ENCODE measurements at places on chromosomes 2 and 18.

DNA sequence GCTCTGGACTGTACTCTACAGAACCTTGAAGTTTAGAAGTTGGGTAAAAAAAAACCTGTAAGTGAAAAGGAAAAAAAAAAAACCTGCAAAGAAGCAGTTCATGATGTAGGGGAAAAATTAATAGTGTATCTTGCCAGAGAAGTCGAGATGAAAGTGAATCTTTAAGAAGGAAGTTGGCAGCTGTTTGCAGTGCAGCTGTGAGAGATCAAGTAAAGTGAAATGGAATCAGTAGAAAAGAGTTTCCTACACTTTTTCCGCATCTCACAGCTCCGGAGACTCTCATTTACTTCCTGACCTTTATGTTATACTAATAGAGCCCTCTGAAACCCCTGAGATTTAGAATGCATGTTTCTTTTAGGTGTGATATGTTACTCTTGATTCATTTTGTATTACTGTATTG is 19.2 kb downstream of the RNMT start:
- DNase-seq: no peak

GRCh38 chr2:157443795-157444640 is at the start of gene CYTIP:
CYTIP (minus strand) TSS chr2:157444089; CDS start chr2:157444020, 69 bp downstream.
- DNase-seq: no peak

GRCh38 chr2:28692411-28692810 is 59.2 kb upstream of the PPP1CB start:
- DNase-seq: no peak

DNA sequence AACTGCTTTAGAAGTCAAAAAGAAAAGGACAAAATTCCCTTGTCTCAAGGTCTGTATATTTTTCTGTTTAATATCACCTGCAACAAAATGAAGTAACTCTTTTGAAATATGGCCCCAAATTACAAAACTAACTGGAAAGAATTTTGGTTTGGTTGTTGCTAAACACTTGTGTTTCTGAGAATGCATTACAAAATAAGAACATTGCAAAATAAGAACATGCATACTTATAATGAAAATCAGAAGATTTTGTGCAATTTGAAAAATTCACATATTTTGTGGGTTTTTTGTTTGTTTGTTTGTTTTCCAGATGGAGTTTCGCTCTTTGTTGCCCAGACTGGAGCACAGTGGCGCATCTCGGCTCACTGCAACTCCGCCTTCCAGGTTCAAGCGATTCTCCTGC is 21.8 kb downstream of the NDUFB3 start:
- no peak for DNase-seq

- DNase-seq: peak; percentile 20
Observed at GRCh38 chr2:144268036-144268678, 251.8 kb downstream of the ZEB2 start.

DNA sequence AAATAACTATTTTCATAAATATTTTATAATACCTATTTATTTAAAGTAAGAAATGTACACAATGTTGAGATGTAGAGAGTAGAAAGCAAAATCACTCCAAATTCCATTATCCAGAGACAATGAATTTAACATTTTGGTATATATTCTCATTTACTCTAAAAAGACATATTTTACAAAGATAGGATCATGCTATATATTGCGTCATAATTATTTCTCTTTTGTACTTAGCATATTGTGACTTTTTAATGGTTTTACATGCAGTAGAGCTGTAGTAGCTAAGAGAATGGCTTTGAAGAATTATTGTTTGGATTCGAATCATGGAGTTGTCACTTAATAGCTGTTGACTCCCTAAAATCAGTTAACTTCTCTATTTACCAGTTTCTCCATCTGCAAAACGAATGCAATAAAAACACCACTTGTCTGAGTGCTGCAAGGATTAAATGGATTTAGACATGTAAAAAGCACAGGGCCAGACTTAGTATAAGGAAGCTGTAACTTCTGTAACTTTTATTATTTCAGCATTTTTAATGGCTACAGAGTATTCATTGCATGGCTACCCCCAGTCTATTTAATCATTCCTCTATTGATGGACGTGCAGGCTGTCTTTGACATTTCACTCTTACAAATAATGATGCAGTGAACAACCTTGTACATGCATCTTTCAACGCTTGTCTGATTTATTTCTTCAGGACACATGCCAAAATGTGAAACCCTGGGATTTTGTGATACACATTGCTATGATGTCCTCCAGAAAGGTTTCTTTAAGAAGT is 33.2 kb downstream of the KCNS3 start:
- no peak for DNase-seq

DNA sequence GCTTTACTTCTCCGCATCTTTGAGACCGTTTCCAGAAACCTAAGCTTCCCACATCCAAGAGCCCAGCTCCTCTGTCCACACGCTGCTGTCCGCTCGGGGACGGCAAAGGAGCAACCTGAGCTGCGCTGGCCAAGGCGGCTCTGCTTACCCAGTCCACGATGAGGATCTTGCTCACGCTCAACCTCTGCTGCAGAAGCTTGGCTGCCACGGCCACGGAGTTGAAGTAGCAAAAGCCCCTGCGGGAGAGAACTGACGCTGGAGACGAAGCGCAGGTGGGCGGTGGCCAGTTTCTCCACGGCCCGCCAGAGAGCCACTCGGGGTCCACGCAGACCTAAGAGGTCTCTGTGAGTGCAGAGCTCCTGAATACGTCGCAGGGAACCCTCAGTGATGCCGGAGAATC is 236.1 kb downstream of the TWIST2 start:
- DNase-seq: no peak

GRCh38 chr2:119338272-119338671 is 28.4 kb downstream of the C2orf76 start:
- DNase-seq: no peak

- no peak for DNase-seq
Observed at GRCh38 chr2:190353537-190353899, 10.1 kb downstream of the INPP1 start.

GRCh38 chr2:161570424-161571050 is 53.7 kb upstream of the SLC4A10 start:
- DNase-seq: peak; percentile 5

DNA sequence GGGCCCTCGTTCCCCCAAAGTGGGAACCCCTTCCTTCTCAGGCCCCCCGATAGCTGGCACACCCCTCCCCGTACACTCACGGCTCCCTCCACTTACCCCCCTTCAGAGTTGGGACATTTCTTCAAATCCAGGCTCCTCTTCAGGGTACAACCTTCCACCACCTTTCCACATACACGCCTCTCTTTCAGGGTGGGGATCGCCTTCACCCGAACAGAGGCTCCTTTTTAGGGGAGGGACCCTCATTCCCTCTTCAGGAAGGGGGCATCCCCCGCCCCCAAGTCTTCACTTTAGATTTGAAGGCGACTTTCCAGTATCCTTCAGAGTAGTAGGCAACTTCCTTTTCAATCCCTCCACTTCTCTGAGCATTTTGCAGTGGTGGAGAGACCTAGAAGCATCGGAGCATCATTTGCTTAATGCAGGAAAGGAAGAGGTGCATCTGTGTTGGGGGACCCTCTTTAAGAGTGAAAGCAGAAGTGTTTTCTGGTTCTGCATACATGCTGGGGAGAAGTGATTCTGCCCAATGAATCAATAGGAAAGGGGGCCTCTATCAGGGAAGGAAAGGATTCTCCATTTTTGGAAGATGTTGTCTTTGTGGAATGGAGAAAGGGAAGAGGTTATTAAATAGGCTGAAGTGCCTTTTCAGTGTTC is 845 bp downstream of the EML4 start:
- DNase-seq: peak; percentile 13

DNA sequence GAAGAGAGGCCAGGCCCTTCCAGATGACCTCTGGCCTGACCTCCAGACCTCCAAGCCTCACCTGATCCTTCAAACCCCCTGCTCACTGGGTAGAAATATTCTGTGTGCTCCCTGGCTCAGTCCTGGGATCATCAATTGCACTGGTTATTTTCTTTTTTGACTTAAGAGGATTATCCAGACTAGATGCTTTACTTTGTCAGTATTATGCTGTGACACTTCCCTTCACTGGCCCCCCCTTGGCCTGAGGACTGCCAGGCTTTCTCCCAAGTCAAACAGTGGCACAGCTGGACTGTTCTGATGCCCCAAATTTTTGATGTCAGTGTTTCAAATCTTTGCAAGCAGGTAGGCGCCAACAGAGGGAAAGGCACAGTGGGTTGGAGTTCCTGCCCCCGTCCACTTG is 156.3 kb upstream of the SKOR2 start:
- DNase-seq: no peak

GRCh38 chr18:11654736-11655605 is 34.1 kb upstream of the GNAL start:
- peak; percentile 63 for DNase-seq

DNA sequence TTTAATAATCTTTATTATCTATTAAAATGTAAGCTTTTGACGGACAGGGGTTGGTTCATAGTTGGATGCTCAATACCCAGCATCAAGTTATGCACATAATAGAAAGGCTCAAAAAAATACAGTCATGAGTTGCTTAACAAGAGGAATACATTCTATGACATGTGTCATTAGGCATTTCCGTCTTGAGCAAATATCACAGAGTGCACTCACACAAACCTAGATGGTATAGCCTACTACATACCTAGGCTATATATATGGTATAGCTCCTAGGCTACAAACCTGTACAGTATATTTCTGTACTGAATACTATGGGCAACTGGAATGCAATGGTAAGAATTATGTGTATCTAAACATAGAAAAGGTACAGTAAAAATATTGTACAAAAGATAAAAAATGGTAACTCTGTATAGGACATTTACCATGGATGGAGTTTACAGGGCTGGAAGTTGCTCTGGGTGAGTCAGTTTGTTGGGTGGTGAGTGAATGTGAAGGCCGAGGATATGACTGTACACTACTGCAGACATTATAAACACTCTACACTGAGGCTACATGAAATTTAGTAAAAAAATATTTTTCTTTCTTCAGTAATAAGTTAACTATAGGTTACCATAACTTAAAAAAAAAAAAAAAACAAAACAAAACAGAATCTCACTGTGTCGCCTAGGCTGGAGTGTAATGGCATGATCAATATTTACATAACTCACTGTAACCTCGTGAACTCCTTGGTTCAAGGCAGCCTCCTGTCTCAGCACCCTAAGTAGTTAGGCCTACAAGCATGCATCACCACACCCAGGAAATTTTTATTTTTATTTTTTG is 201.2 kb downstream of the NBAS start:
- DNase-seq: peak; percentile 87

GRCh38 chr2:172082944-172083627 is 2.2 kb upstream of the DLX1 start:
- DNase-seq: no peak

DNA sequence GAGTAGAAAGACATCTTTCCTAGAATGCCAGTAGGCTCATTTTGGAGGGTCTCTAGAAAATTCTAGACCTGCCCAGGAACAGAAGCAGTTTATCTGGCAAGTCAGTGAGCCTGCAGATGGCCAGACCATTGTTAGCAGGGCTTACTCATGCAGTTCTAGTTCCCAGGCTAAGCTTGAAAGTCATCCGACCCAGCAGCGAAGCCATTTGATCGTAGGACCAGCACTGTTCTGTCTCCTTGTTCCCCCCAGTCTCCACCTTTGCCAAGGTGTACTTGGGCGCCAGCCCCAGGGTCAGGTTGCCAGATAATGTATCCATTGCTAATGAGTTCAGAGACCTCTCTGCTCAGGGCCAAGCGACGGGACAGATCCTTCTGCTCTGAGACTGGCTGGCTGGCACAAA is 70.1 kb downstream of the EPAS1 start:
- DNase-seq: peak; percentile 74

DNA sequence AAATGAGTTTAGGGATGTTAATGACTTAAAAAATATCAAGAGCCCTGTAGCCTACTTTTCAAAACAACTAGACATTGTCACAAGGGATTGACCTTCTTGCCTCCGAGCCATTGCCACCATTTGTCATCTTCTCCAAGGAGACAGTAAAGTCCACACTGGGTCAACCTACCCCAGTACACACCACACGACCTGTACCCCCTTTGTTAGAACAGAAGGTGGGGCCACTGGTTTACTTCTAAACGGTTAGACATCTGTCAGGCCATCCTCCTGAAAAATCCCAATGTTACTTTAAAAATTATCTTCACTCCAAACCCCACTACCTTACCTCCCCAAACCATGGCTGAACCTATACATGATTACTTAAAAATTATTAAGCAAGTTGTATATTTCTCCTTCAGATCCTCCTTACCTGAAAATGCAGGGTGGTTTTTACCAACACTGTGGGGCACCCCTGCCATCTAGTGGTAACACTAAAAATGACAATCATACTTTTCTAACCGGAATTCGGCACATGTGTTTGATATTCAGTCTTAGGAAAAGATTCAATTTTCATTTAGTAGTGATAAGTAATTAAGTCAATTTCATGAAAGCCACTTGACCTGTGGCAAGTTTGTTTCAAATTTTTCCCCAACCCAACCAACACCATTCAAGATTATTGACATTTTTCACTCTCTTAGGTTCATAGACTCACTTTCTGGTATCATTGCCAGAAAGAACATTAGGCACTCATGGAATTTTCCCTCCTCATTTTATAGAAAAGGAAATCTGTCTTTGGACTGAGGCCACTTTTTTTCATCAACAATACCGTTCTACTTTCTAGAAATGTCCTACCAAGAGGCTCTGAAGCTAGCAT is 265.3 kb upstream of the PKDCC start:
- peak; percentile 64 for DNase-seq

DNA sequence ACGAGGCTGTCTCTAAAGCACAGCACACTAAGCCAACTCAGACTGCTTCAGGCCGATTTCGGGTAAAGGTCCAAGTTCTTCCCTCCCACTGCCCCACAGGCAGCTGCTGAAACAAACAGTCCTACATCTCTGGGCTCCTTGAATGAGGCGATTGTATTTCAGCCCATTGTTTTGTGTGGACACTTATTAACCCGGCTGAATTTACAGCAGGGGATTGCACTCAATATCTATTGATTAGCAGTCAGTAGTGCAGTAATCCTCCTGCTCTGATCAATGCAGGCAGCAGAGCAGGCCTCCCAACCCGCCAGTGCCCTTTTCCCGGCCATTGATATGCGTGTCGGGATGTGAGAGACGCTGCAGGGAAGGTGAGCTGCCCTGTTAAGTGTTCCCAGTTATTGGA is 330.1 kb downstream of the CMPK2 start:
- no peak for DNase-seq

DNA sequence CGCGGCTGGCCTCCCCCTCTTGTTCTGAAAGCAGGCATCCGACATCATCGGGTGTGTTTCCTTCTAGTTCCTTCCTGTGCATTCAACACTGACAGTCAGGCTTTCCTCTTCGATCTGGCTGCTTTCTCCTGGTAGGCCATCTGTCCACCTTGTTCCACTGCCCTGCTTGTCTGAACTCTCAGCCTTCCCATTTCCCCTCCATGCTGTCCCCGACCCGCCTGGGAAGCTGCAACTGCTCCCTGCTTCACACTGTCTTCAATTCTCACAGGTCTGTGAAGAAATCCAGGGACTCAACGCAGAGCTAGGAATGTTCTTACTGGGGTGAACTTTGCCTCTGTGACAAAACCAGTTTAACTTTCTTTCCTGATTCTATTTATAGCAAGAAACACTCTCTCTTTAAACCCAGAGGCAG is 43.0 kb downstream of the KIF3C start:
- DNase-seq: peak; percentile 63

- DNase-seq: no peak
Observed at GRCh38 chr18:37702841-37703240, 137.2 kb upstream of the CELF4 start.

GRCh38 chr2:16537347-16537746 is 128.3 kb downstream of the CYRIA start:
- DNase-seq: peak; percentile 26
